ENCODE measurements at places on chromosomes 13 and 19.

GRCh38 chr13:20301403-20302071, 69.4 kb upstream of the GJB6 start:
- no peak for DNase-seq

- peak; percentile 68 for DNase-seq
Observed at GRCh38 chr19:12092065-12092867, 27.7 kb downstream of the ZNF844 start.

DNA sequence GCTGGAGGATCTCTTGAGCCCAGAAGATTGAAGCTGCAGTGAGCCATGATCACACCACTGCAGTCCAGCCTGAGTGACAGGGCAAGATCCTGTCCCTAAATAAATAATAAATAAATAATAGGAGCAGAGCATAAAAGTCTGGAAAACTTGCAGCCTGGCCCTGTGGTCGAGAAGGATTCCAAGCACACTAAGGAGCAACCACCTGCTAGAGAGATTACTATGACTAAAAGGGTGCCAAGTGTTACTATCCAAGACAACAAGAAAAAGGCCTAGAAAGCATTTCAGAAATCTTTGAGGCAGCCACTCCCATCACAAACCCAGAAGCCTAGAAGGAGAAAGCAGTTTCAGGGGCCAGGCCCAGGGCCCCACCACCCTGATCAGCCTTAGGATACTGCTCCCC, 46.1 kb downstream of the LHFPL6 start:
- DNase-seq = no peak

DNA sequence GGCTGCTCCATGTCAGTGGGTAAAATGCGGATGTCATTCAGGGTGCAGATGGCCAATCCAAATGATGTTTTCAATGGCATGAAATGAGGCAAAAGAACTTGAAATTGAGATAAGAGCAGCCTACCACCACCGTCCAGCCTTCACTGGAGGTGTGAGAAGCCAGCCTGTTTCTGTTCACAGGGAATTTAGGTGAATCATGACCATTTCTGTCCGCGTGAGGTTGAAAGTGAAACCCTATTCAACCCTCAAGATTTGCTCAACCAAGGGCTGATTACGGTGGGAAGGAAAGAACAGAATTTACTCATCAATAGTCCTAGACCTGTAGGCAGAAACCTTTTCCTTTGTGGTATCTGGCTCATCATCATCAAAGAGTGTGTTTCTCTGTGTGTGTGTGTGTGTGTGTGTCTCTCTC, 370.7 kb downstream of the COG6 start:
- DNase-seq = peak; percentile 75

Measured in activated CD4-positive, alpha-beta T cell treated with anti-CD3 and anti-CD28 coated beads, Interleukin-2, amount 10 ng/mL, durations not matched to agents 7 days and 5 days (primary cell).